ENCODE measurements at places on chromosomes 7 and 10. TPM values are rescaled to one million over a fixed set of nuclear protein-coding genes. Genes with fewer than 3 reads are reported as not detected.
A peak's percentile ranks its signal among the peaks of the same experiment; 100 is the strongest.

GRCh38 chr7:23383225-23383624 is 84.1 kb downstream of the MALSU1 start:
- DNase-seq, result no peak

DNA sequence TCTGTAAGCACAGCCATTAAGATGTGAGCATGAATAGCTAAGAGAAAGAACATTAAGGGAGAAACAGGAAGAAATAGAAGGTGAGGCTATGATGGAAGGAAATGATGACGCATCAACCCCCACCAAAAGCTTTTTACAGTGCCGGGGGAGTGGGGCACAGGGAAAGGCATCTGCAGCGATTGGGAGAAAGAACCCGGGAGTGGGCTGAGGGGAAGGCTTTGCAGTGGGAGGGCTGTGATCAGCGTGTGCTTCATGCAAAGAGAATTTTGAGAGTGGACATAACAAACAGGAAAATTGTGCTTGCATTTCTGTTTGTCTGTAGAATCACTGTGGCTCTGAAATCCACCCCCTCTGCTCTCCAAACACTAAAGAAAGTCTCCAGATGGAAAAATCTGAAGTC is 250.8 kb downstream of the KCNMA1 start:
- DNase-seq, result no peak

DNA sequence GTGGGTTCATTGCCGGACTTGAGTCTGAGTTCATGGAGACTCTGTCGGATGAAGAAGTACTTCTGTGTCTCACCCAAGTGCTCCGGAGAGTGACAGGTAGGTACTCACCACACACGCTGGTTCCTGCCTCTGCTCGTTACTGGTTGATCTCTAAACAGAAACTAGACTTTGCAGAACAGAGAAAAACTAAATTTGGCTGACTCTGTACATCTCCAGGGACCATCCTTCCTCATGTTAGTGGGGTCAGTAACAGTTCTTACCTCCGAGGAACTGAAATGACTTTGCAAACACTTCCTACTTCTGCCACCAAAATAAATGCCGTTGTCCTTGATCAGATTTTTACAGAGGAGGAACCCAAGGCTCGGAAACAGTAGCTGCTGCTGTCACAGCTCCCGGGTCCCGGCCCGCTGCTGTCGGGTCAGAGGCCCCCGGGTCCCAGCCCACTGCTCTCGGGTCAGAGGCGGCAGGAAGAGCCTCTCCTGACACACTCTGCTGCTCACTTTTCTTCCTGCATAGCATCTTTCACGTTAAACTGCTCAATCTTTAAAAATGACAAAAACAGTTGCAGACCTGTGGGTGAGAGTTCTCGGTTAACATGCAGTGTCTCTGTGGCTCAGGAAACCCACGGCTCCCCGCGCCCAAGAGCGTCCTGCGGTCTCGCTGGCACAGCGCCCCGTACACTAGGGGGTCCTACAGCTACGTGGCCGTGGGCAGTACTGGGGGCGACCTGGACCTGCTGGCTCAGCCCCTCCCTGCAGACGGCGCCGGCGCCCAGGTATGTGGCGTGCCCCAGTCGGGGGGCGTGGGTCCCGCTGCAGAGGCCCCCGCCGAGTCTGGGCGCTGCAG is 4.8 kb upstream of the MTG1 start:
- peak; percentile 35 for DNase-seq

ANKRD1 gene
- total RNA-seq, result not detected
